ENCODE measurements at places on chromosomes 7 and 10.
A peak's percentile ranks its signal among the peaks of the same experiment; 100 is the strongest.

DNA sequence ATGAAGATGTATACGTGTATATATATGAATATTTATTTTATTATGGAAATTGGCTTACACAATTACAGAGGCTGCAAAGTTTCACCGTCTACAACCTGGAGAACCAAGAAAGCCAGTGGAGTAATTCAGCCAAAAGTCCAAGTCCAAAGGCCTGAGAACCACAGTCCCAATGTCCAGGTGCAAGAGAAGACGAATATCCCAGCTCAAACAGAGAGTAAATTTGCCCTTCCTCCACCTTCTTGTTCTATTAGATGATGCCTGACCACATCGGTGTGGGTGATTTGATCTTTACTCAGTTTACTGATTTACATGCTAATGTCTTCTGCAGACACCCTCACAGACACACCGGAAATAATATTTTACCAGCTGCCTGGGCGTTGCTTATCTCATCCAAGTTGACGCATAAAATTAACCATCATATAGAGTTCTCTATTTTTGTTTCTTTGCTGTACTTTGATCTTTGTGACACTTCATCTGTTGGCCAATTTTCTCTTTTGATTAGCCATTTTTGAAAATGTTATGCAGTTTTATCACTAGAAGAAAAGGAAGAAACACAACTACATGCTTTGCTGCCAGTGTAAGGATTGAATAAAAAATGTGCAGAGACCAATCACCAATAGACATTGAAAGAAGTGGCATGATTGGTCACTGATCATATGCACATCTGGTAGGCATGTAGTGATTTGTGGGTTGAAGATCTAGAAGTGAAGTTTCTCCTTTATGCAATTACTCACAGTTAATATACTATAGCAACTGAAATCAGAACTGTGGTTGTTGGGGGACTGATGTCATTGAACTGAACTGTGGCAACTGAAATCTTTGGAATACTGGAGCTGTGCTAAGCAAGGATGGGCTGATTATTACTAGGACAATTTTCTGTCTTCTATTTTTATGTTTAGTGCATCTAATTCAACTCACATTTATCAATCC, 68.5 kb downstream of the EPDR1 start:
- DNase-seq, result no peak

- no peak for DNase-seq
Measured at GRCh38 chr7:130444234-130444633, 3.4 kb upstream of the CEP41 start.

DNA sequence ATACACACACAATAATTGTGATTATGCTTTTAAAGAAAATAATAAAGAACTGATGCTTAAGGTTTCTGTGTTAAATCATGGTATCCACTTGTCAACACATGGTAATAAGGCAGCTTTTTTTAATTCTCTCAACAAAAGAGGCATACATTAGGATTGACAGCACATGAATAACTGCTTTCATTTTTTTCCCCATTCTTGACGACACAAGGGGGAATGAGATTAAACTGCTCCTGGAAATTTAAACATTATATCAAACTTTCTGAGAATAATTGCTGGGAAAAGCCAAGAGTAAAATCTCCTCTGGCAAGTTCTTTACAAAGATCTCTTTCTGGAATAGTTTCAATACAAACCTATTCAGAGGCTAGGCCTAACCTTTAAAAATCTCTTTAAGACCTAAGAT, 99.0 kb upstream of the GPR22 start:
- no peak for DNase-seq

GRCh38 chr10:62880162-62880561, 64.0 kb upstream of the EGR2 start:
- no peak for DNase-seq

GRCh38 chr10:124683814-124684213, 60.4 kb downstream of the FAM53B start:
- DNase-seq, result no peak

GRCh38 chr7:69981646-69982045, 383.4 kb downstream of the AUTS2 start:
- DNase-seq, result no peak

DNA sequence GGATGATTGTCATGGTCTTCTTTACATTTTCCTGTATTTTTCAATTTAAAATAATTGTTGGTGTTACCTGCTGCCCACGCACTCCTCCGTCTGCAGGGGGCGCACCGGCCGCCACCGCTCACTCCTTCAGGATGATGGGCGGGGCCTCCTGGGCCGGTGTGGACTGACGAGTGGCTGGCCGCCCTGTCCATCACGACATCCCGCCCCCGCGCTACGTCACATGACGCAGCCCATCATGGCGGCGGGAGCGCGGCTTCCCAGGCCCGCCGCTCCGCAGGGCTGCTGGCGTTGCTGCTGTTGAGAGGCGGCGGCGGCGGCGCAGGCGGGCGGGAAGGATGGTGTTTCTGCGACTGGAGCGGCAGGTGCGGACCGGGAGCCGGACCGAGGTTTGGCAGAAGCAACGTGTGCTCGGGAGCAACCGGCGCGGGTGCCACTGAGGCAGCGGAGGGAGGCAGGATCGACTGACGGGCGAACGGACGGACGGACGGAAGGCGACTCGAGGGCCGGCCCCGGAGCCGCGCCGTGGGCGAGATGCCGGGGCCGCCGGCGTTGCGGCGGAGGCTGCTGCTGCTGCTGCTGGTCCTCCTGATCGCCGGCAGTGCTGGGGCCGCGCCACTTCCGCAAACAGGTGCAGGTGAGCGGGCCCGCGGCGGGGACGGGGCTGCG, at the start of gene LMTK2:
Gene LMTK2, plus strand, starts transcription at position 216 of the 666 bp plus-strand sequence. Its CDS starts 316 bp downstream, at position 532.
- DNase-seq, result peak; percentile 95

GRCh38 chr7:23002698-23003097, 11.2 kb downstream of the HYCC1 start:
- DNase-seq, result no peak

GRCh38 chr10:7811000-7811399, 7.3 kb upstream of the TAF3 start:
- DNase-seq, result no peak

GRCh38 chr10:50224330-50224952, 26.9 kb downstream of the ASAH2 start:
- DNase-seq, result peak; percentile 28

DNA sequence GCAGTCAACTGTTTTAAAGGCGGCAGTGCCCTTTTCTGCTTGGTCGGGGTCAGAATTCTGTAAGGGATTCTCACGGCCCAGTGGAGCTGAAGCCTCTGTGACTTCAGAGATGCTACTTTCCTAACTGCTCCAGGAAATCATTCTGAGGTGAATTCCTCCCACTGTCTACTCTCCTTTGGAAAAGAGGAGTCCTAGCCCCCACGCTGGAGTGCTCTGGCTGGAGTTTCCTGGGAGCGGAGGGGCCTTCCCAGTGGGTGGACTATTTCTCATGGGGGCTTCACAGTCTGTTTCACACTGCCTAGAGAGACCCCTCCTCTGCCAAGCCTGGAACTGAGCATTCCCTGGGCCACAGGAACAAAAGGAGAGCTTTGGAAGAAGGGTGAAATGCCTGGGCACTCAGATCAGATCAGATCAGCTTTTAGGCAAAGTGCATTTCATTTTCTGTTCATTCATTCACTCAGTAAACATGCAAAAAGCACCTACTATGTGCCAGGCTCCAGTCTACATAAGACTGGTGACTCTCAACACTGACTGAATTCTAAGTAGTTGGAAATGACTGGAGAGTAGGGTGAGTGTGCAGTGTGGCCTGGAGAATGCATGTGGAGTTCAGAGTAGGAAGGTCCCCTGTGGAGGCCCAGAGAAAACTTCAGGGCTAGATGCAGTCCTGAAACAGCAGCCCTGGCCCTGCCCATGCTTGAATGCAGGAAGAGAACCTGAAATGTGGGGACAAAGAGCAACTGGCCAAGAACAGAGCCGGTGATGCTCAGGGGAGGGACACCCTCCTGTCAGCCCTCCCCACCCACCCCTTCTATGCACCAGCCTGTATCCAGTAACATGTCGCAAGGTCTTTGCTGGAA, 12.2 kb downstream of the ZNF488 start:
- no peak for DNase-seq

DNA sequence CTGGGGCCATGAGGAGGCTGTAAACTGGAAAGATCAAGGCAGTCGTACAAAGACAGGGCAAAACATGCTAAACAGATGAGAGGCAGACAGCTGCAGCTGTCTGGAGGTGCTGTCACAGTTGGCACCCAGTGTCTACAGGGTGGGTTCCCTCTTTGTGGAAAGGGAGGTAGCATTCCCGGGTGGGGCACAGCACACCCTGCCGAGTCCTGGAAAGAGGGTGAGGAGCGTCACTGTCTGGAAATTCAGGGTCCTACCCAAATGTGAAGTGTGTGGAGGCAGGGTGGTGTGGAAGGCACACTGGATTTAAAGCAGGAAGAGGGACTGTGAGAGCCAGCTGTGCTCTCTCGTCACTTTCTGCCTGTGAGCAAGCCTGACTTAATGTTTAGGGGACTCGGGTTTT, 356.2 kb downstream of the SDK1 start:
- no peak for DNase-seq

DNA sequence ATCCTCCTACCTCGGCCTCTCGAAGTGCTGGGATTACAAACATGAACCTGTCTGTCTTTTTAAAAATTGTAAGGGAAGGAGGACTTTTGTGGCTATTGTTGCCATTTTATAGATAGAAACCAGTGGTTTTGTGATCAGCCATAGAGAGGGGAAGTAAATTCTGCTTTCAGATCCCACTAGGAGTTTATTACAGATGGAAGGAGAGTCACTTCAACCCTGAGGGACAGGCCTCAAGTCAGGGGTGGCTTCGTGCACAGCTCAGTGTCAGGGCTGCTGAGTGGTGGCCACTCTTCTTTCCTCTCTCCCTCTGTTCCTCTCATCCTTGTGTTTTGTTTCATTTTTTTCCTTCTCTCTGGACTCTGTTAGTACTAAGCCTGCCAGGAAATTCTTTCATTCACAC, 60.8 kb downstream of the OGDH start:
- no peak for DNase-seq

GRCh38 chr10:53748319-53748718, 975.7 kb upstream of the MBL2 start:
- no peak for DNase-seq

- no peak for DNase-seq
Measured at GRCh38 chr10:94052866-94053791, 59.4 kb downstream of the PLCE1 start.

- no peak for DNase-seq
Measured at GRCh38 chr7:6422095-6422494, 25.7 kb downstream of the DAGLB start.

DNA sequence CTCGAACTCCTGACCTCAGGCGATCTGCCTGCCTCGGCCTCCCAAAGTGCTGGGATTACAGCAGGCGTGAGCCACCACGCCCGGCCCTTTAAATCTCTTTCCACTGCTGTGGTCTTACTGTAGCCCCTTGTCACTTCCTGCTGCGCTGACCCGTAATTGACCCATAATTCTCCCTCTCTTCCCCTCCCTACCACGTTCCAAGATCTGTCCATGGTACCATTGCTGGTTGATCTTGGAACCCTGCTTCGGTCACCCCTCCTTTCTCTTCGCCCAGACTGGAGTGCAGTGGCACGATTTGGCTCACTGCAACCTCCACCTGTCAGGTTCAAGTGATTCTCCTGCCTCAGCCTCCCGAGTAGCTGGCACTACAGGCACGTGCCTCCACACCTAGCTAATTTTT, 6.5 kb downstream of the POR start:
- DNase-seq, result no peak

GRCh38 chr10:109933984-109934565, 10.8 kb upstream of the XPNPEP1 start:
- no peak for DNase-seq

- DNase-seq, result no peak
Measured at GRCh38 chr10:80536361-80536835, 1.3 kb upstream of the SH2D4B start.

DNA sequence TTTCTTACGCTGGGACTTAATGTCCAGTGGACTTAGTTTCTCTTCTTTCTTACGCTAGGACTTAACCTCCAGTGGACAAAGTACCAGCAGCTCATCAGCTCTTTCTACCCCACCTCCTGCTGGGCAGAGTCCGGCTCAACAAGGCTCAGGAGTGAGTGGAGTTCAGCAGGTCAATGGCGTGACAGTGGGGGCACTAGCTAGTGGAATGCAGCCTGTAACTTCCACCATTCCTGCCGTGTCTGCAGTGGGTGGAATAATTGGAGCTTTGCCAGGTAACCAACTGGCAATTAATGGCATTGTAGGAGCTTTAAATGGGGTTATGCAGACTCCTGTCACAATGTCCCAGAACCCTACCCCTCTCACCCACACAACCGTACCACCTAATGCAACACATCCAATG, 199.7 kb downstream of the MLLT10 start:
- DNase-seq, result no peak

GRCh38 chr7:97580205-97580604, 151.7 kb upstream of the TAC1 start:
- no peak for DNase-seq

- no peak for DNase-seq
Measured at GRCh38 chr10:125030567-125031197, 88.8 kb downstream of the ZRANB1 start.

DNA sequence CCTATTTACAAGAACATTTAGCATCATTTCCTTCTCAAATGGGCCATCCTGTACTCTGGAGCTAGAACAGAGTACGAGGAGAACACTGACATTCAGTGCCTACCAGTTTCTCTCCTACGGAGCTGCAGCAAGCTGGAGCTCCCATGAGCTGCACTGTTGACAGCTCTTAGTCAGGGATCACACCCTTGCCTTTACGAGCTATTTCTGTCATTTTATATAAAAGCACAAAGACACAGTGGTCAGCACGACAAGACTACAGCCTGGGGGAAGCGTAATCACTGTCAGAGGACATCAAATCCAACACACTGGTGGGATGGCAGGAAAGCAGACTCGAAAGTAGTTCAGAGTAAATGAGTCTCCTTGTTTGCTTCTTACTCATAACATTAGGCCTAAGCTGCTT, 2.7 kb downstream of the CDCA7L start:
- DNase-seq, result peak; percentile 29

GRCh38 chr10:10642189-10642588, 375.5 kb upstream of the CELF2 start:
- DNase-seq, result no peak

DNA sequence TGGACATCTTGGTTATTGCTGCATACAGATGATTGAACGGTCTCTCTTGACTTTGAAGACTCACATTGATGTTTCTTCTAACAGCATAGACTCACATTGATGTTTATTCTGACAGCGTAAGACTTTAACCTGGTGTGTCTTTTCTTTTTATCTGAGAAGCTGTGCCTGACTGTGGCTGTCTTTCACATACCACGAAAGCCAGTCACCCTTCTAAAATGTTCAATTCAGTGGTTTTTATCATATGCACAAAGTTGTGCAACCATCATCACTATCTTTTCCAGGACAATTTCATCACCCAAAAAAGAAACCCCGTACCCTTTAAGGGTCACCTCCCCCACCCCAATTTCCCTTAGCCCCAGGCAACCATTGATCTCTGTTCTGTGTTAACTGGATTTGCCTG, 24.7 kb downstream of the CELF2 start:
- DNase-seq, result no peak

GRCh38 chr7:28432105-28432504, 19.8 kb downstream of the CREB5 start:
- DNase-seq, result no peak

DNA sequence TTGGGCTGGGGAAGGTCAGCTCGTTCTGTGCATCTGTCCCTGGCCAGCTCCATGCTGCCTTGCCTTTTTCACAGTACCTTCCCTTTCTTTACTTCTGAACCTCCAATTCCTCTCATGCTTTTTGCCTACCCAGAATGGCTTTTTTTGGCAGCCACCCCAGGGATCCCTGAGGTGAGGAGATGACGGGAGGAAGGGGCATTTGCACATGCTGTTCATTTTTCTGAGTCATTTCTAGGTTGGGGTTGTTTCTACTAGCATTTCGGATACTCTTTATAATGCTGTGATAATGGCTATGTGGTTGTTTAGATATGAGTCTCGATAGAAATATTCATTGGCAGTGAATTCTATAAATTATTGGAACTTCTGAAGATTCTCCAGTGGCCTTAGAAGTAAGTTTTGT, 415.1 kb upstream of the FZD8 start:
- no peak for DNase-seq
